NCI-H1105 treated with DMSO at 0.1 percent for 48 hours (cell line): ENCODE measurements at places on chromosomes 6 and 20.

GRCh38 chr6:157036245-157036711, 259.1 kb downstream of the ARID1B start:
- no peak for DNase-seq

- DNase-seq: no peak
Measured at GRCh38 chr6:150751296-150751695, 114.2 kb upstream of the MTHFD1L start.

- DNase-seq: no peak
Measured at GRCh38 chr20:63061051-63061770, 54.4 kb upstream of the BHLHE23 start.

GRCh38 chr6:79137671-79138070, 59.6 kb upstream of the PHIP start:
- no peak for DNase-seq

- DNase-seq: no peak
Measured at GRCh38 chr6:73180076-73180738, 45.1 kb downstream of the KHDC1L start.

DNA sequence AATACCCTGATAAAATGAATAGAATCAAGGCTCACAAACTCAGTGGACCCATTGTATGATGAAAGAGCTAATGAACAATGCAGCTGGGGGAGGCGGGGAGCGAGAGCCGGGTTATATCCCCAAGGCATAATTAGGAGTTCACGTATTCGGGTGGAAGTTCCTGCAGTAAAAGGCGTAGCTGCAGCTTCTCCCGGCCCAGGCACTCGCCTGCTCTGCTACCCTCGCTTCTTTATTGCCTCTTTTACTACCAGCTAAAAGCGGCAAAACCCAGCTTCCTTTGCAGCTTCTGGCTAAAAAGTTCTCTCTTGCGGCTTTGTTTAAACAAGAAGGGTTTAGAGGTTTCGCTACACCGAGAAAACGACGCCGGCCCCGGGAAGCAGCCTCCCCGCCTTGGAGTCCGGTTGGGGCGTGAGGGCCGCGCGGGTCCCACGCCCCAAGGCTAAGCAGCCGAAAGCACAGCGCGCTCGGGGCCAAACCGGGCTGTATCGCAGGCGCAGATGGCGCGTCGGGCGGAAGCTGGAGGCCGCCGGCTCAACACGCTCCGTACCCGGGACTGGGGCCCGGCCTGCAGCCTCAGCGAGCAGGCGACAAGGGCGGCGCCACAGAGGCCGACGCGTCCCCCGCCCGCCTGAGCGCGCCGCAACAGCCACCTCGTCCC, 1.6 kb downstream of the ZBTB2 start:
- DNase-seq: peak; percentile 69

DNA sequence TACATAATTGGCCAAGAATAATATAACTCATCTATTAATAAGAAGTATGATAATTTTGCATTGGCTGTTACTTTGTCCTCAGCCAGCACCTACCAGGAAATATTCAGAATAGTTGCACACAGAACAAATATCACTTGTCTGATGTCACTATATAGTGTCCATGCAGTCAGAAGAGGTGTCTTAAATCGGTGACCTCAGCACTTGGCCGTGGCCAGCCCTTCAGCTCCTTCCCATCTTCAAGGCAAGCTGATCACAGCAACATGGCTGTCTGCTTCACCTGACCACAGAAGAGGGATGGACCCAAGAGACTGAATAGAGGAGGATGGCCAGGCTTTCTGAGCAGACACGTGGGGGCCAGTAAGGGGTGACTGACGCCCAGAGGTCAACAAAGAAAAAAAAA, 22.2 kb downstream of the PDE10A start:
- DNase-seq: no peak

DNA sequence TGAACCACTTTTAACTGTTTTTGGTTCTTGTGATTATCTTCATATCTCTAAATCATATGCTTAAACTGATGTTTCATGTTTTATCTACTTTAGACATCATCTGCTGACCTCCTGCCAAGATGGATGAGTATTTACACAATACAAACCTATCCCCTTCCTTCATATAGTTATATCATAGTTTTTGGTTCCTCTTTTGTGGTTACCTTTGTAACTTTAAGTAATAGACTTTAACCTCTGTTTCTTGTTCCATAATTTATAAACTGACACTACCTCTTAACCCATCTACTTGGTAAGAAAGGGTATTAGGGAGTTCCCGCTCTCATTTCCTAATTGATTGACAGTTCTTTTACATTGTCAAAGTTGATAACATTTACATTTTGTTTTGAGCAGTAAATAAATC, 11.9 kb downstream of the PCMT1 start:
- DNase-seq: no peak

GRCh38 chr6:25411316-25411950, 132.3 kb downstream of the CARMIL1 start:
- DNase-seq: no peak

- DNase-seq: no peak
Measured at GRCh38 chr6:55040102-55040848, 134.0 kb upstream of the HCRTR2 start.

DNA sequence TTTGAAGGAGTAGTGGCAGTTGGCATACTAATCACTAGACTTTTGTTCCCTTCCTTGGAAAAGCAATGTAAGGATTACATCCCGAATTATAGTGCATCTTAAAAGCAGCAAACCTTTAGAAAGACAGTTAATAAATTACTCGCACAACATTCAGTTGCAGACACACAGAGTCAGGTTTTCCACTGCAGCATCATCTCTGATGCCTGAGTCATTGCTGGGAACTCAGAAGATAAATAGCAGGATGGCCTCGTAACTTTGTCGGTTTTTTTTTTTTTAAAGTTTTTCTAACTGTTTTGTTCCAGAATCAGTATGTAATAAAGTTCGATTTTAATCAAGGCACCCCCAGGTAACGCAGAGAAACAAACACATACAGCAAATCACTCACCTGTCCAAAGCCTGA, 34.3 kb downstream of the GJA10 start:
- DNase-seq: no peak

DNA sequence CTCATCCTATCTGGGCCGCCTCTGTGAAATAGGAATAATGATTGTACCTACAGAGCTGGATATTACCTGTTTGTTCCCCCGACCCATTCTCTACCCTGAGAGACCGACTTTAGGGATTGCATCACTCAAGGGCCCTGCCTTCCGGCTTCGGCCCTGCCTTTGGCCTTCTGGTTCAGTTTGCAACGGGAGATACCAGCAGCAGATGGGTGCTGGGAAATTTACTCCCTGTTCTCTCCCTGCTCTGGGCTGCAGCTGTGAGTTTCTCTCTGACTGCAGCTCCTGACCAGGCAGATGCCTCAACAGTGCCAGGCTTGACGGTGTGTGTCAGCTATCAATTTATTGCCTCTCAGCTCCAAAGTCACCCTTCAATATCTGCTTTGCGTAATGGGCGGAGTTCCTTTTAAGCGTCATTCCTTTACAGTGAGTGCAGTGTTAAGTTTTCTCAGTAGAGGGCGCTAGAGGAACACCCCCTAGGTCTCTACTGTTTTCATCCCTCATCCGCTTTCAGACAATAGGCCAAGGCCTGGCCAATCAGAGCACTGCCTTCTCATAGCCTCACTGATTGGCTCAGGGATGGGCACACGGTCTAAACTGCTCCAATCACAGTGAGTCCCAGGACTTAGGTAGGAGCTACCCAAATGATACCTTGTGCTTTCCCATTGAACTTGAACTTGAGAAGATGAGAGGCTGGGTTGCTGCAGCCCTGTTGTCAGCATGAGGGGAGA, 30.0 kb downstream of the KCNG1 start:
- peak; percentile 45 for DNase-seq

GRCh38 chr6:153989989-153990388, 49.1 kb upstream of the OPRM1 start:
- DNase-seq: no peak

GRCh38 chr6:164178679-164179332, 764.3 kb downstream of the QKI start:
- DNase-seq: no peak

- no peak for DNase-seq
Measured at GRCh38 chr20:39631557-39631956, 669.4 kb downstream of the DHX35 start.

- DNase-seq: no peak
Measured at GRCh38 chr6:113686049-113686448, 171.1 kb upstream of the MARCKS start.

GRCh38 chr6:26275663-26276062, 89.3 kb upstream of the BTN3A2 start:
- no peak for DNase-seq

DNA sequence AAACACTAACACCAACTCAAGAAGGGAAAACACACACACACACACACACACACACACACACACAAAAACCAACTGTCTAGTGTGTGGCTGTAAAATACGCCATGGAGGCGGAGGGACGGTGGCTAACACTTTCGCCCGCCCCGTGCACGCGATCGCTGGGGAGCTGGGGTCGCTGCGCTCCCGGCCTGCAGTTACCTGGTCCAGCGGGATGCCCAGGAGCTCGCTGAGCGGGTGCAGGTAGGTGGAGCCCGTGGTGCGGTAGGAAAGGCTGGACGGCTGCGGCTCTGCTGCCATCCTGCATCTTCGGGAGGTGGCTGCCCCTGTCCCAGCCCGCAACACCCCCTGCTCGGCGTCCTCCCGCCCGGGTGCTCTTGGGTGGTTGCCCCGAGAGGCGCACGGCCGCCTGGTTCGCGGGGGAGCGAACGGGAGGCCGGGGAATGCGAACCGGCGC, 303 bp downstream of the MBOAT1 start:
- peak; percentile 82 for DNase-seq
